NCI-H774 (cell line): ENCODE measurements at places on chromosomes 5 and 9.

- peak; percentile 69 for DNase-seq
These were observed 1.9 kb downstream of the RAB24 start for GRCh38 chr5:177301503-177302165.

DNA sequence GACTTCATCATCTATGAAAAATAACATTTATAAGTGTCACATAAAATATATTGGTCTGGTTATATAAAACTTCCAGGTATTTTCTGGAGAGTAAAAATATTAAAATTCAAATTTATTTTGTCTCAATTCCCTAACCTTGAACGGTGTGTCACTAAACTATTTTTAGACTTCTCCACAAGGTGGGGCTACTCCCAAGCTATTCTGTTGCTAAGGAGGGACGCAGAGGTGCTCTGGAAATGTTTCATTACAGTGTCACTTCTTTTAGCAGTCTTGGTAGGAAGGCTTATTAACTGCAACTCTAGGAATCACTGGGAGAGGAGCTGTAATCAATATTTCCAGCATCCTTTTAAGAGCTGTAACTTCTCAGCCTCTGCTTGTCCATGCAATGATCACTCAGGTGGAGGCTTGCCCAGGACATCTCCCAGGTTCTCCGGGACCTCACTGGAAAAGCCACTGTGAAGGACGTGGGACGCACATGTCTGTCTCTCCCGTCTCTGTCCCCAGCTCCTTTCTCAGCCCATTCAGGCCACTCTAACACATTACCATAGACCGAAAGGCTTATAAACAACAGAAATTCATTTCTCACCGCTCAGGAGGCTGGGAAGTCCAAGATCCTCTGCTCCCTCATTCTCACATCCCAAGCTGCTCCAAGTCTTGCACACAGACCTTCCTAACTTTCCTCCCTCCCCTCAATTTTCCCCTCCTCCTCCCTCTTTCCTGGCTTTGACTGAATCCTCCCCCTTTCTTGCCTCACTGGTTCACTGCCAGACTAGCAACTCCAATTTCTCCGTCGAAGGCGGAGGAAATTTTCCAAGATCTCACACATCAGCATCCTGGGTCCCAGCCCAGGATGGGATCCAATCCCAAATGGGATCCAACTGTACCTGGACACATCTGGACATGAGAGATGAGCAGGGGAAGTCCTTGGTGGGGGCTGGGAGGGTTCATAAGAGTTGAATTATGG is 32.7 kb upstream of the DNAH5 start:
- peak; percentile 40 for DNase-seq

DNA sequence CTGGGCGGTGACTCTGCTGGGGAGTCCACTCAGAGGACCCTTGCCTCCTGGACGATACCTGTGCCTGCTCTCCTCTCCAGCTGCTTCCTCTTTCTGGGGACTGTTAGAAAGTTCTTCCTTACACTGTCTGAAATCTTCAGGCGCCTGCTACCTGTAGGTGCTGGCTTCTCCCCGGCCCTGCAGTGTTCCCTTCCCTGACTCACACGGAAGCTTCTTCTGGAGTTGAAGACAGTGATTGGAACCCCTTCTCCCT is 562 bp downstream of the GSN start:
- DNase-seq = no peak

DNA sequence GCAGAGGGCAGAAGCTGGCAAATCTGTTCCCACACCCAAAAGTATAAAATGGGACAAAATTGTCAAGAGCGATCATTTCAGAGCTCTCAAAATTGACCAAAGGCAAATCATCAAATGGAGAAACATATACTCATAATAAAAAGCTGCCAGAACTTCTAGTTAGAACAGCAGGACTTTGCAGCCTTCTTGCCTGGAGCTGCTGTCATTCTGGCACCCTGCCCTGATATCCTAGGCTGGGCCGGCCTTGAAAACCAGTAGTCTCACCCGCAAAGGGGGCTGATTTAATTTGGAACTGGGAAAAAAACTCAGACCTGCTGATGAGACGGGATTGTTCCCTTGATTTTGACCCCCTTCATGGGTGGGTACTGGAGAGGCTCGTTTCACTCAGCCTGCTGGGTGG is 18.5 kb downstream of the OR2V1 start:
- DNase-seq = no peak

- DNase-seq = no peak
These were observed 291.6 kb downstream of the TLE1 start for GRCh38 chr9:81397481-81398381.
